CD4-positive, alpha-beta T cell treated with Interleukin-1 beta for 1 hour (primary cell): ENCODE measurements at places on chromosomes 3 and 15.

DNA sequence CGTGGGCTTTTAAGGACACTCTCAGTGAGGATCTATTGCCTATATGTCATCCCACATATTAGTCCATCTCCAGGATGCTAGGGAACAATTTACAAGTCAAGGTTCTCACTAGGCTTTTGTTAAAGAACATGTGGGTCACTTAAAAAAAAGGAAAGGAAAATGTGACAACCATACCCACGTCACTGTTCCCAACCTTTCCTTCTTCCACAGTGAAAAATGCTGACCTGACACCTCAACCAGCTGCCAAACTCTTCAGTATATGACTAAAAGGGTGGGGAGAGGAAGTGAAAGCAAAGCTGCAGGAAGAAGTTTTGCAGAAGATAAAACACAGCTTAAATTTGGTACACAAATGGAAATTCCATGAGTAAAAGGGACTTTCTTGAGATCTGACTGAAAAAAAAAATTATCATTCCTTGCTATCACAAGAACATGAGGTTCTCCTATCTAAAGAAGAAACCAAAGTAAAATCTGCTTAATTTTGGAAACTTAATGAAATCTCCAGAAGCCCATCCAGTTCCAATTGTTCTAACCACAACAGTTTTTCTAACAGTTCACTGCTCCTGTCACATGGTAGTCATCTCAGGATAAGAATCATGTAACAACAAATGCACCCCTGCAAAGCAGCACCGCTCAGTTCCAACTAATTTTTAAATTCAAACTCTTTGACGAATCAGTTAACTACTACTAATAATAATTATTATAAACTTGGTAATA is 117.0 kb upstream of the TSPAN3 start:
- peak; percentile 47 for DNase-seq

DNA sequence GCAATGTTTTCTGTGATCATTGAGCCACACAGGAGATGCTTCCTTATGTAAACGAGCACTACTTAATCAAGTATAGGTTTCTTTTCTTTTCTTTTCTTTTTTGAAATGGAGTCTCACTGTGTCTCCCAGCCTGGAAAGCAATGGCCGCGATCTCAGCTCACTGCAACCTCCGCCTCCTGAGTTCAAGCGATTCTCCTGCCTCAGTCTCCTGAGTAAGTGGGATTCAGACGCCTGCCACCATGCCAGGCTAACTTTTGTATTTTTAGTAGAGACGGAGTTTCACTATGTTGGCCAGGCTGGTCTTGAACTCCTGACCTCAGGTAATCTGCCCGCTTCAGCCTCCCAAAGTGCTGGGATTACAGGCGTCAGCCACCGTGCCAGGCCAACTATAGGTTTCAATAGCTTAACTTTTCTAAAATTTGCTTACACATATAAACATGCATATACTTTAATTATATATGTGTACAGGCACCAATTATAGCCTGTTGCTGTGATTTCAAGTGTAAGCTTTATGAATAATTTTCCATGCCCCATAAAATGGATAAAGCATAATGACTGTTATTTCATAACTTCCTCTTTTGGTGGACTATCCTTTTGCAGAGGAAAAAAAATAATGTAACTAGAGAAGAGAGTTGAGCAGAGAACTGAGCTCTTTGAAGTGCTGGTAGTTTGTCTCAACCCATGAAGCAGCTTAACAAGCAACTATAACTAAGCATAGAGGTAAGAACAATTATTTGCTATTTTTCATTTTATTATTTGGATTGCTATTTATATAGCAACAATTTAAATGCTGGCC is 24.8 kb upstream of the MBNL1 start:
- DNase-seq, result peak; percentile 16

- no peak for DNase-seq
These were observed 292.5 kb downstream of the PTPRG start for GRCh38 chr3:61853912-61854311.

- DNase-seq, result no peak
These were observed 156.8 kb upstream of the ICE2 start for GRCh38 chr15:60635507-60636352.

- DNase-seq, result no peak
These were observed 250.6 kb downstream of the MBNL1 start for GRCh38 chr3:152519376-152519775.

GRCh38 chr3:37930495-37930894 is 60.1 kb upstream of the VILL start:
- DNase-seq, result no peak

GRCh38 chr3:134790065-134790464 is 5.0 kb upstream of the EPHB1 start:
- no peak for DNase-seq

DNA sequence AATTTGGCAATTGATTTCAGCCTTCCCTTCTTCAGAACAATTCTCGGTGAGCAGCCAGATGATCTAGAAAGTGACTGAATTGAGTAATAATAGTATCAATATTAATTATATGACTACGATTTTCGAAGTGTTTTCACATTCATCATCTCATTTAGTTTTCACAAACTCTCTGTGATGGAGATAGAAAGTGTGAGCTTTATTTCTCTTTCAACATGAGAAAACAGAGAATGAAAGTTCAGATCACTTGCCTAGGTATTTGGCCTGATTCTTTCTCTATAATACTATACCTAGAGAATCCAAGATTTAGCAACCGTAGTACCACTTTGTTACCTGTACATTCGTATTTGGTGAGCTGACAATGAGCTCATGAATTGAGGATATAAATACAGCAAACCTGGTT is 739.2 kb upstream of the NR2F2 start:
- no peak for DNase-seq

- DNase-seq, result no peak
These were observed 24.0 kb upstream of the CHCHD6 start for GRCh38 chr3:126679831-126680666.

DNA sequence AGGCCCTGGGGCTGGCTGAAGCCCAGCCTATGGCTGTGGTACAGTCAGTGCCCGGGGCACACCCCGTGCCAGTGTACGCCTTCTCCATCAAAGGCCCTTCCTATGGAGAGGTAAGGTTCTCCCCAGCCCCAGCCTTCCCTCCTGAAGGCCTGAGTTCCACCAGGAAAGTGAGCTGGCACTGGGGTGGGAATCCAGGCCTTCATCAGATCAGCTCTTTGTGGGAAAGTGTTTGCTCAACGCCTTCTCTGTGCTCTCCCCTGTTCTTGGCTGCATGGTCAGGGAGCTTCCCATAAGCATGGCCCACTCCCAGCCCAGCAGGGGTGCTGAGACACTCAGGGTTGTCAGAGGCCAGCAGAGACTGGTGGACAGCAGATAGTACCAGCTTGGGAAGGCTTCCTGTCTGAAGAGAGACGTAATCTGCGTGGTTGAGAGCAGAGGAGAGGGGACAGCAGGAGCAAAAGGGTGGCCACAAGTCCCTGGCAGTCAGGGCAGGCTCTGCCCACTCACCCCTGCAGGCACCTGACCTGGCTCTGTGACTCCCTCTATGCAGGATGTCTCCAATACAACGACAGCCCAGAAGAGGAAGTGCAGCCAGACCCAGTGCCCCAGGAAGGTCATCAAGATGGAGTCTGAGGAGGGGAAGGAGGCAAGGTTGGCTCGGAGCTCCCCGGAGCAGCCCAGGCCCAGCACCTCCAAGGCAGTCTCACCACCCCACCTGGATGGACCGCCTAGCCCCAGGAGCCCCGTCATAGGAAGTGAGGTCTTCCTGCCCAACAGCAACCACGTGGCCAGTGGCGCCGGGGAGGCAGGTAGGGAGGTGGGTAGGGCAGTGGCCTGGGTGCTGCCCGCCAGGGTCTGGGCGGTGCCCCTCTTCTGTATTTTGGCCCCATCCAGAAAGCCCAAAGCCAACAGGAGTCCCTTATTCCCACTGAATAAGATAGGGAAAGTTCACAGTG is 38.4 kb downstream of the PML start:
- no peak for DNase-seq

GRCh38 chr15:60125334-60125733 is 121.2 kb downstream of the FOXB1 start:
- no peak for DNase-seq

GRCh38 chr3:11391174-11391879 is 119.1 kb downstream of the ATG7 start:
- DNase-seq, result no peak

DNA sequence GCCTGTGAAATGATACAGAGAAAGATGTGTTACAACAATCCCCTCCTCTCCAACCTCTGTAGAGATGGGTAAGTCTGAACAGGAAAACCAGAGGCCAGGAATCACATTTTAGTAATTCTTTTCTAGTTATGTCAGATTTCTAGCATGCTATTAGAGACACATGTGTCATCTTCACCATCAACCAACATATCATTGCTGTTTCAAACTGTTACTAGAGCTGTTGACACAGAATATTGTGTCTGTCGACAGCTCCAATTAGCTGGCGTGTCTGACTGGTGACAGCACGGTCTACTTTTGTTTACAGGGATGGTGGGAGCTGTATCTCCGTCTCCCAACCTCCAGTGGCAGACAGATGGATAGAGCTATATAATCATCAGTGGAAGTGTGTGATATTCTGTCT is 393.2 kb downstream of the SOX2 start:
- DNase-seq, result no peak

GRCh38 chr3:97983933-97984491 is 11.8 kb upstream of the RIOX2 start:
- DNase-seq, result no peak

DNA sequence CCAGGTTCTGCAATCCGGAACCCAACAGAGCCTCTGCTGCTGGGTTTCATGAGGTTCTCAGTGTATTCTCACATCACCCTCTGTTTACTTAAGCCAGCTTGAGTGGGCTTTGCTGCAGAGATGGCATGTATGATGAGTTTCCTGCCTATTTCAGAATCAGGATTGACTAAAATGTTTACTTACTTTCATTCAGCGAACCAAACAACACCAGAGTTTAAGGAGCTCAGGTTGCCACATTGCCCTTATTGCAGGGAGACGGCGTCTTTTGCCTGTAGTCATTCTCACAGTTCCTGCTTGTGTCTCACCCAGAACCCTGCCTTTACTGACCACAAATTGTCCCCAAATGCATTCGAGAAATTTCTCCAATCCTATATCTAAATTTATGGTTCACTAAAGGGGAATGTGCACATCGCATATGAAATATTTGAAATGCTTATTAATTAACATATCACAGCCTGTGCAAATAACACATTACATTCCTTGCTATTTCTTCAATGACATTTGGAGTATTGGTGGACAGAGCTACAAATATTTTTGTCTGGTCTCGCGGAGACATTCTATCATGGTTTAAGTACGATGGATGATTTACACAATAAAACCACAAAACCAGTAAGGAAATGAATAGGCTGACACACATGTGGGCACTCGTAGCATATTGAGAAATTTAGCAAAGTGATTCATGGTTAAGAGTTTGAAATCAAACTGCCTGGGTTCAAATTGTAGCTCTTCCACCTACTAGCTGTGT is 377.2 kb upstream of the CFAP20DC start:
- DNase-seq, result no peak

GRCh38 chr3:115399750-115400149 is 223.6 kb upstream of the GAP43 start:
- no peak for DNase-seq

DNA sequence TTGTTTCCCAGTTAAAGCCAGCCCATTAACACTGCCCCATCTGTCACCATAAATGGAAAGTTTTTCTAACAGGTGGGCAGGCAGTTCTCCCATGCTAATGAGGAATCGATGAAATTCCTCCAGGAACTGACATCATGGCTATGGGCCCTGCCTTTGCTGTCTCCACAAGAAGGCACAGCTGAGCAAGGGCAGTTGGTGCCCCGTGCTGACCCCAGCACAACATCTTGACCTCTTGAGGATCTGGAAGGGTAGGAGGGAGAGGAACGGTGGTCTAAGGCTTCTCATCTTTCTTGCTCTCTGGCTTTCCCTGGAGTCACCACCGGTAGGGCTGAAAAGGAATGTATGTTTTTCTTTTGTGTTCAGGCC is 46.7 kb downstream of the CHCHD6 start:
- DNase-seq, result no peak

DNA sequence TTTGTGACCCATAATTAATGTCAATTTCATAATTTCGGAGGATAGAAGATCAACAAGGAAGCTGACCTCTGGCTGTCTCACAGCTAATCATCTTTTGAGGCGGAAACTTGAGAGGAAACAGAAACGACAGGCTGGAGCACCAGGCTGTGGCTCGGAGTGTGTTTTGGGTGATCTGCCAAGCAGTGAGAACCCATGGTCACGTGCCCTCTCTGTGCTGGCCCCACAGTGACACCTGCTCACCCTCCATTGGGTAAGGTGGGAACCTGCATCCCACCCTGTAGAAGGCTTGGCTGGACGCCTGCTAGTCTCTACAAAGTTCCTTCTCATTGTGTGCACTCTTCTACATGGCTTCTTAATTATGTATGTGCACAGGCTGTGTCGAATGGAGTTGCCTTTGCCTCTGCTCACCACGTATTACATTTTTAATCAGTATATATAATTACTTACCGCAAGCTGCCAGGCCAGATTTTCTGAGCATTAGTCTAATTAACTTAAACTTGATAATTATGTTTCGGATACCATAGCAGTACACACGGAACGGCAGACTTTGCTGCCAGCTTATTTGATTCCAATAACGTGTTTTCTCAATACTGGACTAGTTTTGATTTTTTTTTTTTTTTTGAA is 719.4 kb upstream of the CFAP20DC start:
- no peak for DNase-seq

- DNase-seq, result no peak
These were observed 268.0 kb upstream of the LRRFIP2 start for GRCh38 chr3:37442397-37442796.

DNA sequence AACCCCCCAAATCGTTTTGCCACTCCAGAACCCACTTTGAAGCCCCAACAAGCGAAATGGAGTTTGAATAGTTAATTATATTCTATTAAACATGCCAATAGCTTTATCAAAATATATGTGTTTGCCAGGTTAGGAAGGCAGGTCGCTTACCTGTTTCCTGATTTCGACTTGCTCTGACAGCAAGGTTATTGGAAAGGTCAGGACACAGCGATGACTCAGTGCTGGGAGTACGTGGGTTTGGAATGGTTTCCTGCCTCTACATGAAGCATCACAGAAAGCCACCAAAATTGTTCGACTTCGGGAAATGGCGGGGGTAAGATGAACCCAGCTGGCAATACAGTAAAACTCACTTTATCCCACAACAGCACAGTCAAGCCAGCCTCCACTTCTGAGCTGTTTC is 135.6 kb upstream of the ABI3BP start:
- DNase-seq, result no peak

GRCh38 chr3:79994397-79994796 is 226.6 kb upstream of the ROBO1 start:
- DNase-seq, result no peak

DNA sequence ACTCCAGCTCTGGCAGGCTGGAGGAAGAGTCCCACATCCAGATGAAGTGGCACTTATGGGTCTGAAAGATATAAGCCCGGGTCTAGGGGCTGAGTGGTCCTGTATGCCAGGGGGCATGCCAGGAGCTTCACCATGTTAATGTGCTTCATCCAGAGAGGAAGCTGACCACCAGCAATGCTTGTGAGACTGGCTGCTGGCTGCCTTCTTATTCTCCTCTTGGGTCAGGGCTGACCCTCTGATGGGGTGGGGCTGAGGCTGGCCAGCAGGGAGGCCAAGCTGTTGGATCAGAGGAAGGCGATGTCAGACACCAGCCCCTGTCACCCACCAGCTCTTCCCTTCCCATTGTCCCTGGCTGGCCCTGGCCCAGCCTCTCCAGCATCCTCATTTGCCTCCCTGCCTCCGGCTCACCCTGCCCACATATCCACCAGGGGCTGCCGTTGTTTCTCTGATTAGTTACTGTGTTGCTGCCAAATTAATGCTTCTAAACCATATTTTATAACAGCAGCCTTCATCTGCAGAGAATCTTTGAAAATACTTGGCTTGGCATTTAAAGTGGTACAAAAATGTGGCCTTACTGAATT is 20.4 kb upstream of the PSTPIP1 start:
- no peak for DNase-seq
